ENCODE measurements at places on chromosomes 2 and 18. TPM values are rescaled to one million over a fixed set of nuclear protein-coding genes. Genes with fewer than 3 reads are reported as not detected.

- DNase-seq, result no peak
Measured at GRCh38 chr18:76518123-76518859, 23.2 kb upstream of the ZNF516 start.

- DNase-seq, result no peak
Measured at GRCh38 chr18:62991959-62992358, 276.6 kb downstream of the PHLPP1 start.

GRCh38 chr2:8682719-8683667 is 1.1 kb downstream of the ID2 start:
- no peak for DNase-seq

- DNase-seq, result no peak
Measured at GRCh38 chr2:85705680-85706039, 11.5 kb downstream of the GNLY start.

AQP12A gene
- total RNA-seq, result not detected

NR4A2 gene
- total RNA-seq, result 15.1 TPM

Data from frontal cortex (tissue), 4 donors.